Stimulated activated memory B cell treated with anti-CD40 and anti-IgM and Interleukin-4, amounts not matched to agents 10 μg/mL and 1 μg/mL and 100 μg/mL, for 72 hours (primary cell): ENCODE measurements at places on chromosomes 6 and 20.

DNA sequence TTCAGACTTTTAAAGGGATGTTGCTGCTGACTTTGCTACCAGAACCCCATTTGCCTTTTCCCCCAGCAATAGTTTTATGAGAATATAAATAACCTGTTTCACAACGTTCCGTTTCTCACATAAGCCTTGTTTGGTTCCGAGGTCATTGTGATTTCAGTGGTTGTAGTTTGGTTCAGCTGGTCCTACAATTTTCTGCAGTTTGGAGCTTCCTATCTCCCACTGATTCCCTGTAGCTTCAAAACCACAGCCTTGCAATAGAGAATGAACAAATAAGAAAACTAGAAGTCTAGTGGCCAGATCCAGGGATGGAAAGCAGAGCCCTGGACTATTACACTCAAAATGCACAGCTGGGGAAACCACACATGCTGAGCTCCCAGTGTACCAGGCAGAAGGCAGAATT lies 24.1 kb upstream of the SH3BGRL2 start:
- ATAC-seq = no peak

DNA sequence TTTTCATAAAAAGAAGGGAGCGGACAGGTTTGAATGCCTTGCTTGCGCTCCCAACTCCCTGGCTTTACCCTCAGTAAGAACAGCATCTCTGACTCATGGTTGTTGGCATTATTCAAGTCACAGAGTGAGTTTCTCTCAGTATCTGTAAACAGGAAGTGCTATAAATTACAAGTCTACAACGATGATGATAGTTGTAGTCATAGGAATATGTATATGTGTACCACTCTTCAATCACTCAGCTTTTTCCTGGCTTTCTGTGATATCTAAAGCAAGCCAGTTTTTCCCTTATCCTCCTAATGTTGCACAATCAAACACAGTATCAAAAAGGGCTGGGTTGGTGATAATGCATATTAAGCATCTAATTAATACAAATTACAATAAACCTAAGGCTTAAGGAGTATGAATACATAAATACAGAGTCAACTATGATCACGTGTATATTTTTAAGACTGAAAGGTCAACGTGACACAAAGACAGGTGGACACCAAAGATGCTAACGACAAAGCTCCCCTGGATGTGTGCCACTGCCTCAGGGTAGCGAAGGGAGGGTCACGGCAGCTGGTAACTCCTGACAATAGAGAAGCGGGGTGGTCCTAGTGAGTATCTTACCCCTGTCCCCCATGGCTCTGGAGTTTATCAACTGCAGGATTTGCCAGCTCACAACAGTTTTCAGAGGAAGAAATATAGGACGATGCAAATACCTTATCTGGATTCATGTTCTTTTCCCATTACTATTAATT lies 202.8 kb downstream of the BTBD9 start:
- ATAC-seq = no peak

DNA sequence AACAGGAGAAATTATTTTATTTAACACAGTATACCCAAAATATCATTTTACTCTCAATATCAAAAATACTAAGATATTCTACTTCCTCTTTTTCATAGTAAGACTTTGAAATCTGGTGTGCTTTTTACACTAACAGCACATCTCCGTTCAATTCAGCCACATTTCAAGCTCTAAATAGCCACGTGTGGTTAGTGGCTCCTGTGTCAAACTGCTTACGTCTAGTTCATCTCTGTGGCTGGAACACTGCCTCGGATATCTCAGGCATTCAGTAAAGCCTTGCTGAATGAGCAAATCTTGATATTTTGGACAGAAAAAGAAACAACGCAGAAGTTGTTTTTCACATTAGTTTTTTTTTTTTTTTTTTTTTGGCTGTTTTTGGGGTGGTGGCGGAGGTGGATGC lies 136.1 kb downstream of the EYA4 start:
- ATAC-seq = no peak

DNA sequence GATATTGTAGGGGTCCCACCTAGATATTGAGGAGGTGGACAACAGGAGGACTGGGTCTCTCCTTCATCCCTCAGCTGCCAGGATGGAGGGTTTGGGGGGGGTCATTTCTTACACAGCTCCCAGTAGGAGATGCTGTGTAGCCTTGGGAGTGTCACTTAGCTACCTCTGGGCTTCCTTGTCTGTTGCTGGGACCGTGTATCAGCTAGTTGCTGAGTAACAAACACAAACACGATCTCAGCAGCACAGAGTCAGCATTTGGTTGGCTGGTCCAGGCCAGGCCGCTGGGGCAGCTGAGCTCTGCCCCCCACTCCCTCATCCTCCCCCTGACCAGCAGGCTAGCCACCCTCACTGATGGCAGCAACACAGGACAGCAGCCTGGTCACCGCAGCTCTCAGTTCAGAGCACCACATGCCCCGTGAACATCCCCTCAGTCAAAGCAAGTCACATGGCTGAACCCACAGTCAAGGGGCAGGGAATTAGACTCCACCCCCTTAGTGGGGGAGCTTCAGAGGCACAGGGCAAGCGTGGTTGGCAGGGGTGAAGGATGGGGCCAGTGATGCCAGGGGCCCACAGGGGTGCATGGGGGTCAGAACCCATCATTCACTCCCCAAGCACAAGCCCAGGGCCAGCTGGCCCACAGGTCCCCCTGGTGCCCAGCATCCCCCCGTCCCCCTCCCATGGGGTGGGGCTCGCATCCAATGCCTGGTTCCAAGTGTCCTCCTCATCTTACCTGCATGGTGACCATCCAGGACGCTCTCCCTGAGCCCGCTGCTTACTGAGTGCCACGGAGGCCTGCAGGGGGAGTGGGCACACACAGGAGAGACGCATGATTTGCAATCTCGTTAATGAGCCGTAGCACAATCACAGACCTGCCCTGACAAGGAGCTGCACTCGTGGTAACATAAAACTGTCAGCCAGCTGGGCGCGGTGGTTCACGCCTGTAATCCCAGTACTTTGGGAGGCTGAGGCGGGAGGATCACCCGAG lies 112.4 kb downstream of the TAF4 start:
- no peak for ATAC-seq

GRCh38 chr6:16982807-16983206 lies 119.0 kb upstream of the STMND1 start:
- ATAC-seq = peak; percentile 64

DNA sequence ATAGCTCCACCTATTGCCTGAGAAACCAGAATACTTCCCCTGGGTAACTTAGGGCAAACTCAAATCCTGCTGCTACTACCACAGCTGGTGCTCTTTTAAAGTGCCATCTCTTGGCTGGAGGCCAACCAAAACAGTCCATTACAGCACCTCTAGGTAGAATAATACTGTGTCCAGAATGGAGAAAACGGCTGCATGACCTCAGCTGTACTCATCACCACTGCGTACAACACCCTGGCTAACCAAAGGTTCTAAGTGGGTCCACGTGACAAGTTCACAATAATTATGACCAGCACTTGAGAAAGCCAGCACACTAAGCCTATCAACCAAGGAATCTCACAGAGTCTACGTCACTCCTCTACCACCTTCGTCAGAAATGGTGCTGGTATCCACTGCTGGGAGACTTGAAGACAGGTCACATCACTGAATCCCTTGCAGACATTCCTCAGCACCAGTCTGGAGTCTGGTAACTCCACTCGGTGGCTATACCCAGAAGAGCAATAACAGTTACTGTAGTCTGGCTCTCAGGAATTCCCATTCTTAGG lies 40.9 kb upstream of the PKIB start:
- ATAC-seq = no peak

DNA sequence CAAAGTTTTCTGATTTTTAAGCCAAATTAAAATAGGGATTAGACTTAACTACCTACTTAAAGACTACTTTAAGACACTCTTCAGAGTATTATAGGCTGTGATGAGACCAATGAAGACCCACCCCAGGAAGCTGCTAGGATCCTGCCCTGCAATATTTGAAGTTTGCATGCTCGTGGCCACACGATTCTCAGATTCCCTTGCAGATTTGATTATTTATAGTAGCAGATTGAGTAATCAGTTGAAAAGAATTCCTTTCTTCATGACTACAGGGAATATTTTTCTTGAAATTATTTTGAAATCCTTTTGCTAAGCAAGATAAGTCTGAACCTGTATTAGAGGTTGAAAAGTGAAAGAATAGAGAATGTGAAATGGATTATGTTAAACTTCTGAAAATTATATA lies 122.3 kb downstream of the B3GAT2 start:
- no peak for ATAC-seq

GRCh38 chr20:35000311-35000921 lies 44.7 kb downstream of the MYH7B start:
- no peak for ATAC-seq

DNA sequence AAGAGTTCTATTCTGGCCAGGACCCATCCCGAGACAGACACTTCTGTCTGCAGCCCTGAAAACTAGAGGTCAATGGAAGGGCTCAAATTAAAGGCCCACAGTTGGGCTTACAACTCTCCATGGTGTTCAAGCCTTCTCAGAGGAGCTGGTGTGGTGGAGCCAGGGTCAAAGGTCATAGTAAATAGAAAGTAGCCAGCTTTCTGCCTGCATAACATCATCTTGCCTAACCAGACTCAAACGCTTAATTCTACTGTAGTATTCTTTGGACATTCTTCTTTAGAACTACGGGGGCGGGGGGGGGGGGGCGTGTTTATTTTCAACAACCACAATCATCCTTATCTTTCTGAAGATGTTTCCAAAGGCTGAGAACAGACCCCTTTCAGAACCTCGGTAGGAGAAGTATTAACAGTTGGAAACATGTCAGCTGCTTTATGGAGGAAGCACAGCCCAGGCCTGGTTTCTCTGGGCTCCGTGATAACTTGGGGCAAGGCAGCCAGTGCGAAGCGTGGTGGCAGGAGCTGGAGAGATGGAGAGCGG lies 1.5 kb upstream of the RREB1 start:
- no peak for ATAC-seq
